Natural killer cell treated with Interleukin-12 subunit alpha and Interleukin-12 subunit beta and Interleukin-15 and Interleukin-18, amount 100 ng/mL, for 72 hours (primary cell): ENCODE measurements at places on chromosomes 11 and 22. TPM values are rescaled to one million over a fixed set of nuclear protein-coding genes. Genes with fewer than 3 reads are reported as not detected.

DNA sequence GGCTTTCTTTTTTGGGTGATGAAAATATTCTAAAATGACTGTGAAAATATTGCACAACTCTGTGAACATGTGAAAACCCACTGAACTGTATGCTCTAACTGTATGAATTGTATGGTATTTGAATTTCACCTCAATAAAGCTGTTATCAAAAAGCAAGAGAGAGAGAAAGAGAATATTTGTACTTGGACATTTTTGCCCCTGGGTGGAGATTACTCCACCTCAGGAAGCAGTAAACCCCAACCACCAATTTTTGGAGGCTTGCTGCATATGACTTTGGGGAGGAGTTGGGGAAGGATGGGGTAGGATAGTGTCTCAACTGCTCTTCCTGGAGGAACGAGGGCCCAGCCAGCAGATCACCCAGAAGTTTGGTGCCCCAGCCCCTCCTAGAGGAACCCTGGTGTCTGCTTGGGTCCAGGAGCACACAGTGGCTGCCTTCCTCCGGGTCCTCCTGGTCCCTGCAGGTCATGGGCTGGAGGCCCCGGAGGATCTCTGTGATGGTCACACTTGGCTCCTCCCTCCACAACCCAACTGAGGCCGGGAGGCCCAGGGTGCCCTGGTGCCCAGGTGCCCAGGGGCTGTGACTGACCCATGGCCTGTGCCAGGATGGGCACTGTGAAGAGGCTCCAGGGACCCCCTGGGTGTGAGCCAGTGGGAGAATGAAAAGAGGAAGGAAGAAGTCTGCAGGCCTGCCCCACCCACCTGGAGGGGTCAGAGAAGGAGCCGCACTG, 15.3 kb upstream of the PICK1 start:
- no peak for DNase-seq

DNA sequence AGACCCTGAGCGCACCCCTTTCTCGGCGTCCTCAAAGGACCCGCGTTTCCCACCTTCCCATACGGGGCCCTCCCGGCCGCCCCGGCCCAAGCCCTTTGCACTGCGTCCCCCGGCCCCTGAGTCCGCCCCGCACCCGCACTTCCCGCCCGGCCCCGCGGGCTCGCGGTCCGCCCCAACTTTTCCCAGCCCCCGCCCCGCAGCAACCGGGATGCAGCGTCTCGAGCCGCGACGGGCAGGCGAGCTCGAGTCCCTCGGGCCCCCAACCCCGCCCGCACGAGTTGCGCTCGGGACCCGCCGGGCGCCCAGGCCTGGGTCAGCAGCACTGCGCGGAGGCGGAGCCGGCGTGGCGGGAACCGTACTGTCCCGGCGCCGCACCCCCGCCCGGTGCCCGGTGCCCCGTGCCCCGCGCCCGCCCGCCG, 371 bp downstream of the SMCO4 start:
- DNase-seq = no peak

MPST gene
- total RNA-seq = 27.6 TPM

BAIAP2L2 gene
- 0.84 TPM for total RNA-seq

- DNase-seq = no peak
Measured at GRCh38 chr11:125053167-125053566, 9.9 kb upstream of the SLC37A2 start.

GRCh38 chr11:78741741-78742140, 167.1 kb upstream of the NARS2 start:
- DNase-seq = no peak

DNA sequence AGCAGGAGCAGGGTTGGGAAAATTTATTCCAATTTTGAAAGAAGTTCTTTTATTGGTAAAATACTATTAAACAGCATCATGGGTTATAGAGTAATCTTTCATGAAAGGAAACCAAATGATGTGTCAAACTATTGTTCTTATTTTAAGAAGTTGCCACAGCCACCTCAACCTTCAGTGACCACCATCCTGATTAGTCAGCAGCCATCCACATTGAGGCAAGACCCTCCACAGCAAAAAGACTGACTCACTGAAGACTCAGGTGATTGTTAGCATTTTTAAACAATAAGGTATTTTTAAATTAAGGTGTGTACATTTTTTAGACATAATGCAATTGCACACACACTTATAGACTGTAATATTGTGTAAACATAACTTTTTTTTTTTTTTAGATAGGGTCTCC, 3.7 kb upstream of the HEPHL1 start:
- DNase-seq = no peak

- peak; percentile 5 for DNase-seq
Measured at GRCh38 chr11:126146454-126147192, 64.8 kb downstream of the RPUSD4 start.

DNA sequence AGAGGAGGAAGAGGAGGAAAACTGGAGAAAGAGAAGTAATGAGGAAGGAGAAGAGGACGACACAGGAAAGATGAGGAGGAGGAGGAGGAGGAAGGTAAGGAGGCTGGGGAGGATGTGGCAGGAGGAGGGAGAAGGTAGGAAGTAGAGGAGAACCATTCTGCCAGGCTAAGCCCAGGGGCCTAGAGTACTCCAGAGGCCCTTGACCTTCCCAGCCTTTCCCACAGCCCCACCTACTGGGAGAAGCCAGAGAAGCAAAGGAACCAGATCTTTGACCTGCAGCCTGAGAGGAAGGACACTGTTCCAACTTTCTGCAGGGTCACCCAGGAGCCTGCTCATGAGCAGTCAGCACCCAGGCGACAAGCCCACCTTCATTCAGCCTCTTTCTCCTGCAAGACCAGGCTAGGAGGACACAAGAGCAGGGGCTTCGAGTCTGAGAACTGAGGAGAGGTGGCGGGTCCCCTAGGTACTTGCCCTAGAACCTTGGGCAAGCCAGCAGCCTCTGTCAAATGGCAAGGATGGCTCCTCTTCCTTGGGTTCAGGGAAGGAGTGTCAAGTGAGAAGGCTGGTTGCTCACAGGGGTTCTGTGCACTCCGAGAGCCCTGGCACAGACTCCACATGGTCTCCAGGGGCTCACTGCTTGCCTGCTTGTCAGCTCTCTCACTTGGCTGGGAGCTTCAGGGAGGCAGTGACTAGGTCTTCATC, 27.9 kb upstream of the OAF start:
- no peak for DNase-seq

DNA sequence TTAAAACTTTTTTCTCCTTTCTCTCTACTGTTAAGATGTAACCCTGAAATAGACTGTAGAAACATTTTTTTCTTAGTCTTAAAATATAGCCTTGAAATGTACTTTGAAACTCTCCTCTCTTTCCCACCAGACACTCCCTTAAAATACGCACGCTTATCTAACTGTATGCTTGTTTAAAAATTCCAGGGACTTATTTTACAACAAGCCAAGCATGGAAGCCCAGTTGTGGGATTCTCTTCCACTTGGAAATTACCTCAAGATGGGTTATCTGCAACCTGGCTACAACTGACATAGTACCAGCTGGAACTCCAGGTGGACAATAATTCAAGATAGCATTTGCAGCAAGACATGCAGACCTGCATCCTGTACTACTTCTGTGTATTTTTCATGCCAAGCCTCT, 12.1 kb upstream of the CHORDC1 start:
- DNase-seq = no peak

PRG2 gene
- total RNA-seq = 2.3 TPM

SMIM38 gene
- total RNA-seq = not detected

SDF2L1 gene
- total RNA-seq = 127 TPM

GRCh38 chr11:8250981-8251615, 12.6 kb downstream of the LMO1 start:
- no peak for DNase-seq

TESMIN gene
- 4.9 TPM for total RNA-seq

GRCh38 chr22:37017356-37017755, 1.9 kb downstream of the TST start:
- DNase-seq = no peak

OR51I1 gene
- not detected for total RNA-seq

- no peak for DNase-seq
Measured at GRCh38 chr11:126105022-126105747, 42.5 kb upstream of the CDON start.
